ENCODE measurements at places on chromosomes 11 and 22. TPM values are rescaled to one million over a fixed set of nuclear protein-coding genes. Genes with fewer than 3 reads are reported as not detected.

NRIP3 gene
- total RNA-seq: 0.92 TPM

GPR83 gene
- 0.36 TPM for total RNA-seq

TECTA gene
- total RNA-seq: 0.86 TPM

DNA sequence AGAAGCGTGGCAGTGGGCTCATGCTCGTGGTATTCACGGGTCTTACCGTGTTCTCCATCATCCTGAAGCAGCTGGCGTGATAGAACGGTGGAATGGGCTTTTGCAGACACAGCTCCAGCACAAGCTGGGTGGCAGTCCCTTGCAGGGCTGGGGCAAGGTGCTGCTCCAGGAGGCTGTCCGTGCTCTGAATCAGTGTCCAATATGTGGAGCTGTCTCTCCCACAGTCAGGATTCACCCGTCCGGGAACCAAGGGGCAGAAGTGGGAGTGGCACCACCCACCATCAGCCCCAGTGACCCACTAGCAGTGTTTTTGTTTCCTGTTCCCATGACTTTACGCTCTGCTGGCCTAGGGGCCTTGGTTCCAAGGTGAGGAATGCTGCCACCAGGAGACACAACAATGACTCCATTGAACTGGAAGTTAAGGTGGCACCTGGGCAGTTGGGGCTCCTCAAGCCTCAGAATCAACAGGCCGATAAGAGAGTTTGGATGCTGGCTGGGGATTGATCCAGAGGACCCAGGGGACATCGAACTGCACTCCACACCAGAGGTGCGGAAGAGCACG, 16.9 kb upstream of the CD81 start:
- H3K27me3 ChIP-seq: peaks cover 3% of the 10 kb centered on the region
- DNase-seq: no peak
- H3K27ac ChIP-seq: no peak overlapping the region
- no peak overlapping the region for H3K4me3 ChIP-seq

- peaks cover 5% of the 10 kb centered on the region for H3K36me3 ChIP-seq
- H3K27ac ChIP-seq: no peak overlapping the region
- H3K4me1 ChIP-seq: peaks cover 25% of the 10 kb centered on the region
- no peak overlapping the region for H3K4me3 ChIP-seq
- peak; percentile 69 for DNase-seq
Observed at GRCh38 chr22:46587492-46588278, 32.5 kb upstream of the GRAMD4 start.

DNA sequence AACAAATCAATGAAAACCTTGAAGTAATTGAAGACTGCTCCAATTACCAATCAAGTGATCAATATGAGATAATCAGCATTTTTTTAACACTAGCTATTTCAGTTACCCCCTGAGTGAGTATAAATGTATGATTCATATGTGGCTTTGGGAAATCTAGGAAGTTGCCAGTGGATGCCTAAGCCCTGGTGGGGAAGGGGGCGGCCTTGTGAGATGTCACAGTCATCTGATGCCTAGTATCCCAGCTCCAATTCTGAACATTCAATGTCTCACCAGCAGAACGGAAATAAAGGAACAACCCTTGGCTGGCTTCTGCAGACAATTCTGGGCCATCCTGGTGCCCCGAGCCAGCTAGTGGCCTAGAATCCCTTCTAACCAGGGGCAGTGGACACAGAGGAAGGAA, 58.5 kb upstream of the TIMP3 start:
- H3K4me1 ChIP-seq: peaks cover 24% of the 10 kb centered on the region
- no peak overlapping the region for H3K27ac ChIP-seq
- peaks cover 21% of the 10 kb centered on the region for H3K27me3 ChIP-seq
- DNase-seq: no peak
- no peak overlapping the region for H3K4me3 ChIP-seq

DNA sequence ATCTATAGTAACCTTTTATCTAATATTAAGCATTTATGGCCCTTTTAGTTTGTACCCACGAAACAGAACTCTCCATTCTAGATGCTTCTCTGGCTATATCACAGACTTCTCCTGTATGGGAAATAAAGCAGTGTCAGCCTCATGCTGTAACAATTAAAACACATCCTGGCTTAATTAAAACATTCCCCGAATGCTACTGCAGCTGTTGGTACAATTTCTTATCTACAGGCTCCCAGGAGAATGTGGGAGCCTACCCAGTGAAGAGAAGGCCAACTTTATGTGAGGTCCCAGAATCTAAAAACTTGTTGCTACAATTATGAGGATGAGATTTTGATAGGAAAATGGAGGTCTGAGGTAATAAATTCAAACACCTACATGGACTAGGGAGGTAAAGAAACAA, 83.8 kb downstream of the MPPED2 start:
- no peak overlapping the region for H3K27ac ChIP-seq
- H3K4me1 ChIP-seq: peaks cover 25% of the 10 kb centered on the region
- no peak for DNase-seq
- peaks cover 4% of the 10 kb centered on the region for H3K27me3 ChIP-seq
- H3K4me3 ChIP-seq: no peak overlapping the region

DNA sequence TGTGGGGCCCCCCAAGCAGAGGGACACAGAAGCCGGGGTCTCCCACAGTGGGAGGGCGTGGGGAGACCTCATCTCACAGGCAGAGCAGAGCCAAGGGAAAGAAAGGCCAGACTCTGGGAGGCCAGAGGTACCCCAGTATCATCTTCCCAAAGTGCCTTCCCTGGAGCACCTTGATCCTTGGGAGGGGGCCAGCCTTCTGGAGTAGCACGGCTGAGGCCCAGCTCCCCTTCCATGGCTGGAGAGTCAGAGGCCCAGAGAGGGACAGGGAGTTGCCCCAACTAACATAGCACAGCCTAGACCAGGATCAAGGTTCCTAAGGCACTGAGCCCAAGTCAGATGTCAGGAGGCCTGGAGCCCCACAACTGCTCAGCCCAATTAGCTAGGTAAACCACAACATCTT, 50.6 kb downstream of the ELFN2 start:
- peaks cover 42% of the 10 kb centered on the region for H3K27me3 ChIP-seq
- no peak overlapping the region for H3K27ac ChIP-seq
- no peaks in the 10 kb centered on the region for H3K36me3 ChIP-seq
- peaks cover 8% of the 10 kb centered on the region for H3K4me1 ChIP-seq
- H3K4me3 ChIP-seq: no peak overlapping the region
- no peak for DNase-seq

- peak overlapping the region; percentile 35 for H3K27ac ChIP-seq
- H3K36me3 ChIP-seq: no peaks in the 10 kb centered on the region
- H3K4me3 ChIP-seq: peak overlapping the region; percentile 82
- no peak for DNase-seq
- H3K4me1 ChIP-seq: peaks cover 28% of the 10 kb centered on the region
- H3K27me3 ChIP-seq: peaks cover 22% of the 10 kb centered on the region
Observed at GRCh38 chr11:64008283-64008913, 22.2 kb downstream of the OTUB1 start.

DNA sequence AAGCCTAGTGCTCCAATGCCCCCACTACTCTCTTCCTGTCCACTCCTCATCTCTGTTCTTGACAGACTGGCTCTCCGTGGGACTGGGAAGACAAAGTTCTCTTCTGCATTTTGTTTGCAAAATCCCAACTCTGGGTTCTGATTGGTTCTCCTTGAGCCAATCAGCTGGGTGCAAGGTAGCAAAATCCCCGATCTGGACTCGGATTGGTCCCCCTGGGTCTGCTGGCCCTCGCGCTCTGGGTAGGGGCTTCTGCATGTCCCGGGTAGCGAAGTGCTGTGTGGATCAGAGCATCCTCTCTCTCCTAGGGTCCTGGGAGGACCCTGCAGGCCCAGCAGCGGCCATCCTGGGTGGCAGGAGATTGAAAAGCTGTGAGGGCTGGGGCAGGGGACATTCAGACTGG, 22.3 kb upstream of the A4GALT start:
- H3K4me3 ChIP-seq: no peak overlapping the region
- H3K27ac ChIP-seq: peak overlapping the region; percentile 69
- no peaks in the 10 kb centered on the region for H3K36me3 ChIP-seq
- no peak for DNase-seq
- peaks cover 3% of the 10 kb centered on the region for H3K27me3 ChIP-seq

DNA sequence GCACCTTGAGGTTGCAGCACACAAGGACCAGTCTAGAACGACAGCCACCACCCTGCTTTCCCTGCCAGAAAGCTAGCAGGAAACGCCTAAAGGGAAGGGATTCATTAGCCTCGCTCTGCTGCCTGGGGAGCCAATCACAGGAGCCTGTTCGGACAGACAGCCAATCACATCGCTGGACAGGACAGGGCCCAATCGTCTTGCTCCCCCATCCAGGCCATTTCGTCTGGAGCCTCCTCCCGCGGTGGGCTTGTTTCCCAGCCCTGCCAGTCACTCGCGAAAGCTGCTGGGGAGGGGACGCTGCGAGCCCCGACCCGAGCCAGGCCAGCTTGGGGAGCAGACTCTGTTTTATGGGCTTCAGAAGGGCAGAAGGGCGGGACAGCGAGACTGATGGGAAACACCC, 79.8 kb upstream of the NCAM1 start:
- peaks cover 7% of the 10 kb centered on the region for H3K27me3 ChIP-seq
- H3K36me3 ChIP-seq: no peaks in the 10 kb centered on the region
- H3K4me3 ChIP-seq: peak overlapping the region; percentile 87
- no peak for DNase-seq
- H3K27ac ChIP-seq: peak overlapping the region; percentile 58
- peaks cover 2% of the 10 kb centered on the region for H3K4me1 ChIP-seq

- H3K4me1 ChIP-seq: peaks cover 44% of the 10 kb centered on the region
- H3K4me3 ChIP-seq: peak overlapping the region; percentile 81
Observed at GRCh38 chr22:37744589-37744988, 47.7 kb downstream of the TRIOBP start.

Data from type B pancreatic cell (in vitro differentiated cells).